CD4-positive, alpha-beta T cell treated with Interferon alpha-2 for 1 hour (primary cell): ENCODE measurements at places on chromosomes 1 and 21.

GRCh38 chr1:119467857-119468668, 38.9 kb upstream of the HSD3B1 start:
- DNase-seq: no peak

- DNase-seq: no peak
These were observed 39.7 kb downstream of the NIPAL3 start for GRCh38 chr1:24455272-24455671.

- DNase-seq: no peak
These were observed 105.7 kb upstream of the USP24 start for GRCh38 chr1:55320891-55321290.

DNA sequence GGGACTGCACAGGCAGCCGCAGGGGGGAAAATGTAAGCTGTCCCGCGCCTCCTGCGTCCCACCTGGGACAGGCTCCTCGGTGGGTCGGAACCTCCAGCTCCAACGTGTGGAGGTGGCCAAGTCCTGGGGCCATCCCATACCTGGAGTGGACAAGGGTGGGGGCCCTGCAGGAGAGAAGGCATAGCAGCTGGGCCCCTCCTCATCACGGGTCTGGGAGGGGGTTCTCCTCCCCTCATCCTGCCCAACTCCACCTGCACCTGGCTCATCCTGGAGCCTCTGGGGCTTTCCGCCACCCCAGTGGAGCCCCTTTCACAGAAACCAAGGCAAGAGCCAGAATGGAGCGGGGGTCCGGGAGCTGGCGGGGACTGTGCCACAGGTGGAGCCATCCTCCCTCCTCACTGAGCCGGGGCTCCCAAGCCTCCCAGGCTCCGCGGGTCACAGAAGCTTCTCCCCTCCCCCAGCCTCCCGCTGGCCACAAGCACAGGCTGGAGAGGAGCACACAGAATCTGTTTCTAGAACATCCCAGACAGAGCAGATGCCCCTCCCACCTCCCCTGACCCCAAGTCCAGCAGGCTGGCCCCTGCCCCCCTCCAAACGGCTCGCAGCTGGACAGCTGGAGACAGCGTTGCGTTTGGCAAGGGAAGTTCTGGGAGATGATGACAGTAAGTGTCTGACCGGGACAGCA, 65.8 kb downstream of the MEGF6 start:
- no peak for DNase-seq

GRCh38 chr1:31781138-31781755, 17.1 kb upstream of the ADGRB2 start:
- DNase-seq: no peak

DNA sequence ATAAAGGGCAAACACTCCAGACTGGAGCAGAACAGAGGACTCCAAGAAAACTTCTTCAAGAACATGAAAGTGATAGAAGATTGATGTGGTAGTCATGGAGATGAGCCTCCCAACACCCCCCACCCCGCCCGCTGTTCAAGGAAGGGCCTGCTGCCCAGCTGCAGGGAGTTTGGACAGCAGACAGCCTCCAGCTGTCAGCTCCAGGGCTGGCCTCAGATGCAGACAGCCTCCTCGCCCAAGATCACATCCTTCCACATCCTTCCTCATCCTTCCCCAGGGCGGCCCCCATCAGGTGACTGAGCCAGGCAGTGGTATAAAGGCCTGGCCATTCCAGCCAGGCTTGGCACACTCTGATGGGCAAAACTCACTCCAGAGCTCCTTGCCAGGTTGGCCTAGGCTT, 24.6 kb downstream of the HMGN2 start:
- no peak for DNase-seq

DNA sequence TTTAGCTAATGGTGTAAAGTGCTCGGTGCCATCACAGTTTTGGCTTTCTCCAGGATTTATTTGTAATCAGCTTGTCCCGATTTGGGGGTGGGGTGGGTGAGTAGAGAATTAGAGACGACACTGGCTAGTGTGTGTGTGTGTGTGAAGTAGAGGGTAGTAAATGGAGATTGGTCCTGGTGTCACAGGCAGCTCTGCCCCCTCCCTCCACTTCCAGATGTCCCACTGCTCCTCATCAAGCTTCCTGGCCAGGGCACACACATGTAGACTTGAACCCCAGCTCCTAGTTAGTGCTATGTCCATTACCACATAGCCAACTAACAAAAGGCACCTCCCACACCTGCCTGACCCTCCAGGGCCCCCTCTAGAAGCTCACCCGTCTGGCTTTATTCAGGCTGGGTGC, 3.2 kb downstream of the TRNP1 start:
- DNase-seq: no peak

DNA sequence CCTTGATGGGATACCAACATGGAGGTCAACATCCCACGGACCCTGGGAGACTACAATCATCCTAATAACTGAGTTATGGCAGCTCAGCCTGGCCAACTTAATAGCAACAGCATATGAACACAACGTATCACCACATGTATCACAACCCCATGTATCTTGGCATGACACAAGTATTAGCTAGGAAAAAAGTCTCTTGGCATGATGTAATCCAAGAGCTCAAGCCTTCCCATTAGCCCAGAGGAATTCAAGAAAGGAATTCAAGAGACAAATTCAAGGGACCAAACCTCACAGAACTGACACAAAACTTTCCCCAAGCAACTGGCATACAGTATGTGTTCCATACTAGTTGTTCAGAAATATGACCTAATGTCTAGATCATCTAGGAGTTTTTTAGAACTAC, 100.9 kb upstream of the HMGB4 start:
- no peak for DNase-seq

- DNase-seq: no peak
These were observed 171.5 kb upstream of the PALMD start for GRCh38 chr1:99474350-99474893.

DNA sequence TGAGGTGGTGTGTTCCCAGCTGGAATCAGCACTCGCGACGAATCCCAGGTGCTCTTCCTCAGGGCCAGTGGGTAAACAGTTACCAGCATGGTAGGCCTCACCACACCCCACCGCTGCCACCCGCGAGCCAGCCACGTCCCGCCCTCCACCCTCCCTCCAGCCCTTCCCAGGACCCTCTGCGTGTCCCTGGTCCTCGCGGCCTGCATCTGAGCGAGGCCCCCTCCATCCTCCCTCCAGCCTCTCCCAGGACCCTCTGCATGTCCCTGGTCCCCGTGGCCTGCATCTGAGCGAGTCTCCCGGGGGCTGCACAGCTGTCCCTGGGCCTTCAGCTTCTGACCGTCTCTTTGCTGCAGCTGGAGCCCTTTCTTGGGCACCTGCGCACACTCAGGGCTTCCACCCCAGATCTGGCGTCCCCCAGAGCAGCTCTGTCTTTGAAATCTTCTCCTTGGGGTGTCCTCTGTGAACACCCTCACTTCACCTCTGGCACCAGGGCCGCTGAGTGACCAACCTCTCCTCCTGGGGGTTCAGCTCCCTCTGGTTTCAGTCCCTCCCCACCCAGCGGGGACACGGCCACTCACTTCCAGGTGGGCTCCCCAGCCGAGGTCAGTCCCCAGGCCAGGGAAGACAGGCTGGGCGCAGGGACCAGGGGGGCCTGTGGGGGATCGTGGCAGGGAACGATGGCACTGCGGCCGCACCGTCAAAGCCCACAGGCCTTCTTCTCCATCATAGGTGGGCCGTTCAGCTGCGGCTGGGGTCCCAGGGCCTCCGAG, 57.8 kb upstream of the COL6A2 start:
- DNase-seq: no peak

DNA sequence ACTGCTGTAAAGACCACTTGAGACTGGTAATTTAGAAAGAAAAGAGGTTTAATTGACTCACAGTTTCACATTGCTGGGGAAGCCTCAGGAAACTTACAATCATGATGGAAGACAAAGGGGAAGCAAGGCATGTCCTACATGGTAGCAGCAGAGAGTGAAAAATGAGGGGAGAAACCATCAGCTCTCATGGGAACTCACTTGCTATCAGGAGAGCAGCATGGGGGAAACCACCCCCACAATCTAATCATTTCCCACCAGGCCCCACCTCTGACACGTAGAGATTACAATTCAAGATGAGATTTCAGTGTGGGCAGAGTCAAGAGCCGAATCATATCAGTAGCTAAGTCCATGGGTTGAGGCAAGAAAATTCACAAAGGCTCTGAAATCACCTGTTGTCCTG, 23.8 kb upstream of the LYPD8 start:
- no peak for DNase-seq

DNA sequence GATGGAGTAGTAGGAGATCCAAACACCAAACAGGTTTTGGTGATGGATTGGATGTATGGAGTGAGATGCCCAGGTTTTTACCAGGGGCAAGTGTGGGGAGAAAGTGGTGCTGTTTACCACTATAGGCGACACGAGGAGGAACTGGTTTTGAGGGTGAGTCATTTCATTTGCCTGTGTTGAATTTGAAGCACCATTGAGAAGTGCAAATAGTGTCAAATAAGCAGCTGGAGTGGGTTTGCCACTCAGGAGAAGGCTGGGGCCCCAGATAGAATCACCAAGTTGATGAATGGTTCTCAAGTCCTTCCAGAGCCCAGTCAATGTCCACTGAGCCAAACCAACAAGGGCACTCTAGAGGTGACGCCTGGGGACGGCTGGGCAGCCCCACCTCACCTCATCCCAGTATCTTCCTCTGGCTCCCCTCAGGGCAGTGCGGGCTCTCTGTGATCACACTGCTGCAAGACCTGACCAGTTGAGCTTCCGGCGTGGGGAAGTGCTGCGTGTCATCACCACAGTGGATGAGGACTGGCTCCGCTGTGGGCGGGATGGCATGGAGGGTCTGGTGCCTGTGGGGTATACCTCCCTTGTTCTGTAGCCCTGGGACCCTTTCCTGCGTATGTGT, 9.4 kb downstream of the RUSC1 start:
- DNase-seq: no peak

GRCh38 chr1:30384286-30385245, 338.8 kb downstream of the MATN1 start:
- no peak for DNase-seq

GRCh38 chr1:59856725-59857338, 42.1 kb downstream of the HOOK1 start:
- no peak for DNase-seq

- DNase-seq: no peak
These were observed 17.5 kb downstream of the RNF2 start for GRCh38 chr1:185062710-185063370.

DNA sequence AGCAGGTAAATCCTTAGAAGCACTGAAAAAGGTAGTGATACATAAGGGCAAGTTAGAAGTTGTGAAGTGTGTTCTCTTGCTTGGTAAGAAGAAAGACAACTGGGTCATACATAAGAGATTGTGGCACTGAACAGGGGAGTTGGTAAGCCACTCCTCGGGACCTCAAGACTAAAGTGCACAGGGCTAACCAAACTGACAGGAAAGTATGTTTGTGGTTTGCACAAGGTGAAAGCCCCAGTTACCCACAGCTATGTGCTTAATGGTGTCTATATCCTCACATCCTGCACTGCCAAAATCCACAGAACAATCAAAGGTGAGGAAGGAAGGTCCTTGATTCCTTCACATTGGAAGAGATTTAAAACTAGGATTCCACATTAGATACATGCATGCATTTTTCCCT, 276.5 kb downstream of the DNM3 start:
- no peak for DNase-seq

DNA sequence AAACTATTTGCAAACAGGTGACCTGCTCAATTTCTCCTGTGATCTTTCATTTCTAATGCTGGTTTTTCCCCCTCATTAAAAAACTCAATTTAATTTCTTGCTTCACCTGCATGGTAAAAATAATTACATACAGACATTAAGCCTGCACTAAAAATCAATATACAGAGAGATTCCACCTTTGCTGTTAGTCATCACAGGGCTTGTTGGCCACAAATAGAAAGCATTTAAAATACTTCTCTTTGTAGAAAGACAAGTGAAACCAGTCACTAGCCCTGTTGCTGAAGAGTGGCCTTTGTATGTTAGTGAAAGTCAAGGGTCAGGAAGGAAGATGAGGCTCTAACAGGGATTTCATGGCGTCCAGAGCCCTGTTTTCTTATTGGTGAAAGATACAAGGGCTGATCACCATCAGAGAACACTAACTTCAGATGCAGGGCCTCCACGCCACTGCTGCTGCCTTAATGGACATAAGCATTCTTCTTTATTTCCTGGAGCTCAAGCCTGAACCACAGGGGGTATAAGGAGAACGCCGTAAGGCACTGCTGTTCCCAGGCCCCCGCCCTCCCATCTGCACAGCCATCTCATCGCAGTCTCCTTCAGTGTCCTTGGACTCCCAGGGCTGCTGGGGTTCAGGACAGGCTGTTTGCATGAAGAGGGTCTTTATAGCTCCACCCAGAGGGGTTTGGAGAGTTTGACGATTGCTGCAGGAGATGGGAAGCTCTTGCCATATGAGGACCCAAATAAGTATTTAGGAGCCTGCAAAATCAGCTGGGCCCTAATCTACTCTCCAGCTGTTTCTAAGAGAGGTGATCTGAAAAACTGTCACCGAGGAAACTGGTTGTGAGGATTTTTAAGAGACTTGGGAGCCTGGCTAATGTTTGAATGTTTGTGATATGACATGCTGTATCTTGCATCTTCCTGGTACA, 117.3 kb upstream of the IRF2BP2 start:
- DNase-seq: no peak

GRCh38 chr1:169042377-169042776, 64.1 kb upstream of the ATP1B1 start:
- DNase-seq: no peak

DNA sequence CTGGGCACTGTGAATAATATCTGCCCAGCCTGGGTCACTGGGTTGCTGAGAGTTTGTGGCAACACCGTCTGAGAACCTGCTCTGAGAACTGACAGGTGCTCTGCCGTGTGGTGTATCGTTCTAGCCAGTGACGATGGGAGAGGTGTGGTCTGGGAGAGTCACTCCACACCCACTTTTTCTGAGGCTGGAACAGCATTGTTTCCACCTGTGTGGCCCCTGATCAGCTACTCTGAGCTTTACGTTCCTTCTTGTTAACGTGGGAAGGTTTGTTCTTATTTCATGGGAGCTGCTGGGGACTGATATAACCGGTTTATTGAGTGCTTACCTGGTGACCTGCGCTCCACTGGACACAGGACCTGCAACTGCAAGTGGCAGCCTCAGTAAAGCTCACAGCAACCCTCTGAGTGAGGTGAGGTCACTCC, 34.8 kb upstream of the TENT5C start:
- no peak for DNase-seq

- DNase-seq: no peak
These were observed 110.5 kb downstream of the TOMM20 start for GRCh38 chr1:235018161-235018560.

DNA sequence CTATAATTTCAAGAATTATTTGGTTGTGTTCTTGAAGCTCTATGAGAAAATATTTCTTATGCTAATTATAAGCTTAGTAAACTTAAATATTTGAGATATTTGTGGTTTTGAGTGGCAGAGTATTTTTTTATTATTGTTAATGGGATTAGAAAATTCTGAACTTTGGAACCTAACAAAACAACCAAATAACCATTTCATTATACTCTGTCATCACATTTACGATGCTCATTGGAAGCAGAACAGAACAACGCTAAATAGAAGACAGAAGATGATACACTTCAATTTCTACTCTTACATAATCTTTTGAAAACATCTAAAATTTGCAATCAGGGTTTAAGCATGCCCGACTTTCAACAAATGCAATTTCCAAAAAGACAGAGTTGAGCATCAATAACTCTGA, 270.2 kb downstream of the PTPRC start:
- DNase-seq: no peak

- DNase-seq: no peak
These were observed 417.3 kb downstream of the USH2A start for GRCh38 chr1:216005916-216006315.
